ENCODE measurements at places on chromosomes 3 and 15. TPM values are rescaled to one million over a fixed set of nuclear protein-coding genes. Genes with fewer than 3 reads are reported as not detected.

ZNF80 gene
- 0.82 TPM for total RNA-seq

ITIH3 gene
- not detected for total RNA-seq

GPR87 gene
- not detected for total RNA-seq

- DNase-seq: no peak
Measured at GRCh38 chr15:60993008-60993407, 236.1 kb downstream of the RORA start.

Data from activated naive CD8-positive, alpha-beta T cell treated with anti-CD3 and anti-CD28 coated beads for 36 hours (primary cell).